ENCODE measurements at places on chromosomes 16 and 17. TPM values are rescaled to one million over a fixed set of nuclear protein-coding genes. Genes with fewer than 3 reads are reported as not detected.

DNA sequence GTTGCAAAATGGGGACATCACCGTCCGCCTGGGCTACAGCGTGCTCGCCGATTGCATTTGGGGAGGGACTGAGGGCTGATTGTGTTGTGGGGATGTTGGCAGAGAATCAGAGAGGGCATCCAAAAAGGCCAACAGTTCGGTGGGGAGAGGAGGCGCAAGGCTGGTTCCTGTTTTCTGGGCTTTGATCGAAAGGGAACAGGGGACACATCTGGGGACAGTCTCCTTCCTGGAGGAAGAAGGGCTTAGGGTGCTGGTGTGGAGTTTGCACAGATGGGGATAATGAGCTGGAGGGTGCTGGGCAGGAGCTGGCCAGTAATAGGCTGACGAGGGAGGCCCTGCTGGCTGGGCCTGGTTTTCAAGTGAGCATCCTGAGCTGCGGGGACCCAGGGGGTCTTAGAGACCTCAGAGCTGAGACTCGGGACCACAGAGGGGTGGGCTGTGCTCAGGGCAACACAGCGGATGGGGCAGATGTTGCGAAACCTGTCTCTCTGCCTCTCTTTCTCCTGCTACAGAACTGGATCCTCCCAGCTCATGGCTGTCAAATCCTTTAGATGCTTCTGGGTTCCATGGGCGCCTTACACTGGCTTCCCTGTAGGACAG, 288.7 kb downstream of the SEC14L1 start:
- peaks cover 92% of the 10 kb centered on the region for H3K4me1 ChIP-seq
- H3K4me3 ChIP-seq: no peak overlapping the region
- DNase-seq: no peak
- H3K36me3 ChIP-seq: peaks cover 2% of the 10 kb centered on the region

DNA sequence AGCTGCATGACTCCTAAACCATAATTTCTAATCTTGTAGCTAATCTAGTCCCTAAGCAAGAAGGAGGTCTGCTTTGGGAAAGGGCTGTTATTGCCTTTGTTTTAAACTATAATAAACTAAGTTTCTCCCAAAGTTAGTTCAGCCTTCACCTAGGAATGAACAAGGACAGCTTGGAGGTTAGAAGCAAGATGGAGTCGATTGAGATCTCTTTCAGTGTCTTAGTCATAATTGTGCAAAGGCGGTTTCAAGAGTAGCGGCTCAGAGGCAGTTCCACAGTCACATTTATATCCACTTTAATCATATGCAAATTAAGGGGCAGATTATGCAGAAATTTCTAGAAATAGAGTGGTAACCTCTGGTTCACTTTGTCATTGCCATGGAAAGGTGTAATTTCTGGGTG, 17.4 kb downstream of the DRC7 start:
- H3K27me3 ChIP-seq: peaks cover 7% of the 10 kb centered on the region
- no peak overlapping the region for H3K4me3 ChIP-seq
- no peak overlapping the region for H3K27ac ChIP-seq
- no peak for DNase-seq
- no peaks in the 10 kb centered on the region for H3K36me3 ChIP-seq

The KRTAP2-1 gene
- total RNA-seq: not detected

GRCh38 chr17:27269201-27269600, 24.7 kb upstream of the WSB1 start:
- no peak overlapping the region for H3K4me3 ChIP-seq
- H3K27me3 ChIP-seq: peaks cover 2% of the 10 kb centered on the region
- DNase-seq: no peak

DNA sequence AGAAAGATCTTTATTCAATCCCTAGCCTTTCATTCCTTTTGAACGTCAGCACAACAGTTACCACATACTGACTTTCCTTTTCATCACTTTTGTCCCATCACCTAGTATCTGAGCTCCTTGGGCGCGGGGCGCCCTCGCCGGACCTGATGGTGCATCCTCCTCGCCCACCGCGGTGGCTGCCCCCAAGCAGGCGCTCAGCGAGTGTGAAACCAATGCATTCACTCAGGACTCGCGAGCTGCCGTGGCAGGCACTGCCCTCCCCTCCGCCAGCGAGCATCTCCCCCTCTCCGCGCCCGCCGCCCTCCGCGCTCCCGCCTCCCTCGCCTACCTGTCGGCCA, 756 bp downstream of the KLHL11 start:
- no peak for DNase-seq
- H3K27me3 ChIP-seq: no peaks in the 10 kb centered on the region
- peaks cover 22% of the 10 kb centered on the region for H3K36me3 ChIP-seq
- peaks cover 18% of the 10 kb centered on the region for H3K4me1 ChIP-seq

- DNase-seq: peak; percentile 36
- no peaks in the 10 kb centered on the region for H3K27me3 ChIP-seq
- peaks cover 4% of the 10 kb centered on the region for H3K4me1 ChIP-seq
Observed at GRCh38 chr17:76772842-76773525, 35.1 kb downstream of the MFSD11 start.

DNA sequence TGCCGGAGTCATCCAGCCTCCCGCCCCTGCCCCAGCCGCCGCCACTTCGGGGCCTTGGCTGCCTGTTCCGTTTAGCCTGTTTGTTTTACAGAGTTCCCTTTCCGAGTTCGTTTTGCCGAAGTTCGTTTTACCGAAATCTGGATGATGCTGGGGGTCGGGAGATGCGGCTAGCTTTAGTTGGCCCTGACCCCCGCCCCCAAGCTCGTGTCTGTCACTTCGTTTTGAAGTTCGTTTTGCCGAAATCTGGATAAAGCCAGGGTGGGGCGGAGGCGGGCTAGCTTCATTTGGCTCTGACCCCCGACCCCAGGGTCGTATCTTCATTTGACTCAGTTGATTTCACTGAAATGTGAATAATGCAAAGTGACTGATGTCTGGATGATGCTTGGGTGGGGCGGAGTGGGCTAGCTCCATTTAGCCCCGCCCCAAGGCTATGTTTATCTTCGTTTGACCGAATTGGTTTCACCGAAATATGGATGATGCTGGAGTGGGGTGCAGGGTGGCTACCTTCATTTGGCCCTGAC, 591 bp downstream of the PSMD7 start:
- H3K4me3 ChIP-seq: peak overlapping the region; percentile 65
- H3K27ac ChIP-seq: peak overlapping the region; percentile 83
- peaks cover 13% of the 10 kb centered on the region for H3K4me1 ChIP-seq
- H3K36me3 ChIP-seq: peaks cover 27% of the 10 kb centered on the region
- H3K27me3 ChIP-seq: no peaks in the 10 kb centered on the region

The ITGAD gene
- 0.04 TPM for total RNA-seq

DNA sequence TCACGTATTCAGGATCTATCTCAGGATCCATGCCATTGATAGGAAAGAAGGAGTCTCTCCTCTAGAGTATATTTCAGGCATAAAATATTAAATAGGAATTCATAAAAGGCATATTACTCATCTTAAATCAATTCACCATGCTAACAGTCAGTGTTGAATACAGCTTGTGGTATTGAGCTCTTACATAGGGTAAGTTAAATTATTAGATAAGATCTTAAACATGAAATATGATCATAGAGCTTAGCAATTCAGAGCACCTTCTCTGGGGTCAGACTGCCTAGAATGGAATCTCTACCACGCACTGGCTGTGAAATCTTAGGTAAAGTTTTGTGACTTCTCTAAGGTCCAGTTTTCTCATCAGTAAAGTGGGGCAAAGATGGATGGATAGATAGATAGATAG, 20.7 kb downstream of the MARCHF10 start:
- H3K4me3 ChIP-seq: no peak overlapping the region
- no peaks in the 10 kb centered on the region for H3K27me3 ChIP-seq
- H3K36me3 ChIP-seq: no peaks in the 10 kb centered on the region
- H3K4me1 ChIP-seq: no peaks in the 10 kb centered on the region
- no peak overlapping the region for H3K27ac ChIP-seq

DNA sequence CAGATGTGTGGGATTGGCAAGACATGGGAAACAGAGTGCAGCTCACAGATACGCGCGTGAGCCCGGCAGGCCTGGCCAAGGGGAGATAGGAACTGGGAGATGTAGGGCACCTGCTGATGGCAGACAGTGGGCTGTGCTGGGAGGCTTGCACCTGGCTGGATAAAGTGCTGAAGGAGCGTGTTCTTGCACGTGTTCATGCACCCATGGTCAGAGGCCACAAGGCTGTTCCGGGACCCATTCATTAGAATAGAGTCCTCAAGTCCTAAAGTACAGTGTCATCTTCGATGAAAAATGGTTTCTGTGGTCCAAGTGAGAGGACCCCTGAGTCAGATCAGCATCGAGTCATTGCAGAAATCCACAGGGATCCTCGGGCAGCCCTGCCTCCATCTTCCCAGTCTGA, 236.4 kb downstream of the CCDC182 start:
- DNase-seq: no peak
- H3K27ac ChIP-seq: no peak overlapping the region
- peaks cover 3% of the 10 kb centered on the region for H3K27me3 ChIP-seq
- peaks cover 14% of the 10 kb centered on the region for H3K4me1 ChIP-seq
- no peak overlapping the region for H3K4me3 ChIP-seq
- H3K36me3 ChIP-seq: no peaks in the 10 kb centered on the region

- H3K27ac ChIP-seq: peak overlapping the region; percentile 59
- H3K36me3 ChIP-seq: no peaks in the 10 kb centered on the region
- H3K4me3 ChIP-seq: no peak overlapping the region
- H3K27me3 ChIP-seq: no peaks in the 10 kb centered on the region
- no peak for DNase-seq
- H3K4me1 ChIP-seq: peaks cover 7% of the 10 kb centered on the region
Observed at GRCh38 chr16:79714440-79714839, 113.9 kb upstream of the MAF start.

- no peaks in the 10 kb centered on the region for H3K27me3 ChIP-seq
- H3K4me1 ChIP-seq: peaks cover 14% of the 10 kb centered on the region
- no peak overlapping the region for H3K4me3 ChIP-seq
- DNase-seq: no peak
- no peak overlapping the region for H3K27ac ChIP-seq
Observed at GRCh38 chr16:49474741-49475140, 101.1 kb downstream of the C16orf78 start.

GRCh38 chr17:59669944-59670343, 37.3 kb downstream of the PTRH2 start:
- no peak overlapping the region for H3K4me3 ChIP-seq
- H3K27ac ChIP-seq: no peak overlapping the region
- no peaks in the 10 kb centered on the region for H3K27me3 ChIP-seq
- DNase-seq: no peak
- peaks cover 26% of the 10 kb centered on the region for H3K36me3 ChIP-seq
- H3K4me1 ChIP-seq: no peaks in the 10 kb centered on the region

GRCh38 chr17:80838311-80839025, 153.2 kb upstream of the CHMP6 start:
- H3K27ac ChIP-seq: no peak overlapping the region
- no peak overlapping the region for H3K4me3 ChIP-seq
- H3K27me3 ChIP-seq: no peaks in the 10 kb centered on the region
- H3K36me3 ChIP-seq: peaks cover 2% of the 10 kb centered on the region
- no peak for DNase-seq
- H3K4me1 ChIP-seq: peaks cover 69% of the 10 kb centered on the region

GRCh38 chr17:4965311-4965986, 2.2 kb downstream of the SPAG7 start:
- H3K27me3 ChIP-seq: no peaks in the 10 kb centered on the region
- DNase-seq: no peak
- no peak overlapping the region for H3K27ac ChIP-seq
- peaks cover 31% of the 10 kb centered on the region for H3K36me3 ChIP-seq
- H3K4me3 ChIP-seq: no peak overlapping the region
- peaks cover 37% of the 10 kb centered on the region for H3K4me1 ChIP-seq

DNA sequence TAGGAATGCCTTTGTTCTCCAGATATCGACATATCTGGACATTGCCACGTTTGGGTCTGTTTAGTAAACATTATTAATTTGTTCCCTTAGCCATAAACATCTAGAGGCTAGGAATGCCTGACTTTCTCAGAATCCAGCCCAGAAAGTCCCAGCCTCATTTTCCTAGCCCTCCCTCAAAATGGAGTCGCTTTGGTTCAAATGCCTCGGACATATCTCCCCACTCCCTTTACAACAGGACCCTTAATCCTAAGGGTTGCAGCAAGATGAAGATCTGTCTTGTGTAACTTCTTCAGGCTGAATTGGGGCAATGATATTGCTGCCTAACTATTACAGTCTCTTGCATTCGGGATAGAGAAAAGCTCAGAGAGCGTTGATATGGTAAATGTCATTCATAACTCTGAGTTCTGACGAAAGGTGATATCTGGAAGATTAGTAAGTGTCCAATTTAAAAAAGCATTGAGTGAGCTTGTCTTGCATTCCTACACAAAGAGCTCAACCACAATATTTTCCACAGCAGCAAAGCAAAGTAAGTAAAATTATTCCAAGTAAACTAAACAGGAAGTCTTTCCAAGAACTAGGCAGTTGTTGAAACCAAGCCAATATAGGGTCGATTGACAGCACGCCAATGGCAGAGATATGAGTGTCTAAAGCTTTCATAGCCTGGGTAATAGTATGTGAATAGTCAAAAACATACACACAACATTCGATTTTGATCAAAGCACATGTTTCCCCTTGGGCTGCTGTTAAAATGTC, 46.0 kb upstream of the ARL4D start:
- H3K4me3 ChIP-seq: no peak overlapping the region
- H3K27me3 ChIP-seq: no peaks in the 10 kb centered on the region

GRCh38 chr17:75488693-75489510, 26.4 kb downstream of the CASKIN2 start:
- H3K27ac ChIP-seq: no peak overlapping the region
- DNase-seq: no peak
- H3K27me3 ChIP-seq: no peaks in the 10 kb centered on the region
- H3K4me3 ChIP-seq: no peak overlapping the region
- H3K36me3 ChIP-seq: peaks cover 72% of the 10 kb centered on the region

DNA sequence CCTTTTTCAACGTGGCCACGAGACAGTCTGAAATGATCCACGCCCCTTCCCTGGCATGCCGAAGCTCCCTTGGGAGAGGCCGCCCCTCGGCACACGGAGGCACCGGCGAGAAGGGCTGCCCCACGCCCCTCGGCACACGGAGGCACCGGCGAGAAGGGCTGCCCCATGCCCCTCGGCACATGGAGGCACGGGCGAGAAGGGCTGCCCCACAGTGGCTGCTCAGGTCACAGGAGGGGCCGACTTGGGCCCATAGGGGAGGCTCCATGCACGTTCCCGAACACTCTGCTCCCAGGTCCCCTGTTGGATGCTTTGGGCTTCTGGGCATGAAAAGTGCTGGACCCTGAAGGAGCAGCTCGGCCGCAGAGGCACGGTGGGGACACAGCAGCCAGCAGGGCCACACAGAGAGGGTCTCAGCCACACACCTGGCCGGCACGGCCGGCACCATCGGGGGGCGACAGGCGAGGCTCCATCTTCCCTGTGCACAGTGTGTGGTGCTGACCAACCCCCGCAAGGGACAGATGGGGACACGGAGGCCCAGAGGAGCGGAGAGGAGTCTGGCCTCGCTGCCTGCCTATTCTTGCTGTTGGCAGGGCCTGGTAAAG, 42.8 kb downstream of the CBFA2T3 start:
- no peaks in the 10 kb centered on the region for H3K27me3 ChIP-seq
- H3K27ac ChIP-seq: no peak overlapping the region
- DNase-seq: no peak
- H3K4me3 ChIP-seq: no peak overlapping the region
- H3K4me1 ChIP-seq: peaks cover 42% of the 10 kb centered on the region

All from muscle of leg (tissue), 16 donors.